Activated CD4-positive, CD25-positive, alpha-beta regulatory T cell (primary cell): ENCODE measurements at places on chromosomes 1 and 21.

- DNase-seq: no peak
These were observed 57.0 kb downstream of the WARS2 start for GRCh38 chr1:119083479-119083878.

DNA sequence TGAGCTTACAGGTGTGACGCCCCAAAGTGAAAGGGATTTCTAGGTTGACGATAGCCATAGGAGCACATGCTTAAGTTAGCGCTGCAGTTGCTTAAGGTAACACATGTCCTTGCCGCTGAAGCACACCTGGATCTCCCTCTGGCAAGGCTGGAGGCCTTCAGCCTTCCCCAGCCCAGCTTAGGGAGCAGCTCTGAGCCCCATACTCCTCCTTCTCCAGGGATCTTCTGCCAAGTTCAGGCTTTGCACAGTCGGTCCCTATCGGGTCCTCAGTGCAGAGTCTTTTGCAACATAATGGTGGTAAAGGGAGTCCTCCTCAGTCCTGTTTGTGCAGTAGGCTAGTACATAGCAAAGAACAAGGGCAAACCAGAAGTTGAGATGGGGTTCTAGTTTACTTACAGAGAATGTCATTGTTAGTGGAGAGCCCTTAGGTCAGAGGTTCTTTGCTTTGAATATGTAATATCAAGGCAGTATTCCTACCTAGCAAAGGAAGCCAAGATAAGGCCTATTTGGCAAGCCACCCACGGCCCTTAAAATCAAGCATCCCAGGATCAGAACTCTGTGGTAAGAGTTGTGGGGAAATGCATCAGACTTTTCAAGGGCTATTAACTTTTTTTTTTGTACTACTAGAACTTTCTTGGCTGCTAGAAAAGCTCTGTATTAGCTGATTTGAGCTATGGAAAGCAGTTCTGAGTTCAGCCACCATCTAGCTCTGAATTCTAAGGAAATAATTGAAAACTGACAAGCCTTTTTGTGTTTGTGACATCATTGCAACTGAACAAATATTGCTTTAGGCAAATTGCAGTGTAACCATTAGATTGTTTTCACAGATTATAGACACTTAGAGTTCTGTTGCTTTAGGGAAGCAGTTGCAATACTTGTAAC lies 1.4 kb downstream of the EVA1C start:
- no peak for DNase-seq

- no peak for DNase-seq
These were observed 59.6 kb downstream of the HUNK start for GRCh38 chr21:31932470-31932764.

DNA sequence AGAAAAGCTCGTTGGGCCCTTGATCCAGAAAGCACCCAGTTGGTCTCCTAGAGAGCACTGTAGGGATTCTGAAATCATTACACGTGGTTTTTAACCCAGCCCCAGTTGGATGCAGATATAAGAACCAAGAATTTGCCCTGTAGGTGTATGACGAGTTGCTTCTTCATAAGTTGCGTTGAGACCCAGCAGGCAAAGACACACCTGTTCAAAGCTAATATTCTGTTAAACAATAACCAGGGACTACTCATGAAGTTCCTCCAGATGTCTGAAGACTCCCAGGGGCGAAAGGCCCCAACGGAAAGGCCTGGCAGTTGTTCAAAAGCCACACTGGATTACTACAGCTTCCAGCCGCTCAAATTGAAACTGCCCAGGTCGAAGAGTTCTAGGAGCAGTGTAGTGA lies 88.6 kb upstream of the HNRNPU start:
- no peak for DNase-seq

- DNase-seq: no peak
These were observed 176.2 kb downstream of the PCP4 start for GRCh38 chr21:40043423-40043822.

DNA sequence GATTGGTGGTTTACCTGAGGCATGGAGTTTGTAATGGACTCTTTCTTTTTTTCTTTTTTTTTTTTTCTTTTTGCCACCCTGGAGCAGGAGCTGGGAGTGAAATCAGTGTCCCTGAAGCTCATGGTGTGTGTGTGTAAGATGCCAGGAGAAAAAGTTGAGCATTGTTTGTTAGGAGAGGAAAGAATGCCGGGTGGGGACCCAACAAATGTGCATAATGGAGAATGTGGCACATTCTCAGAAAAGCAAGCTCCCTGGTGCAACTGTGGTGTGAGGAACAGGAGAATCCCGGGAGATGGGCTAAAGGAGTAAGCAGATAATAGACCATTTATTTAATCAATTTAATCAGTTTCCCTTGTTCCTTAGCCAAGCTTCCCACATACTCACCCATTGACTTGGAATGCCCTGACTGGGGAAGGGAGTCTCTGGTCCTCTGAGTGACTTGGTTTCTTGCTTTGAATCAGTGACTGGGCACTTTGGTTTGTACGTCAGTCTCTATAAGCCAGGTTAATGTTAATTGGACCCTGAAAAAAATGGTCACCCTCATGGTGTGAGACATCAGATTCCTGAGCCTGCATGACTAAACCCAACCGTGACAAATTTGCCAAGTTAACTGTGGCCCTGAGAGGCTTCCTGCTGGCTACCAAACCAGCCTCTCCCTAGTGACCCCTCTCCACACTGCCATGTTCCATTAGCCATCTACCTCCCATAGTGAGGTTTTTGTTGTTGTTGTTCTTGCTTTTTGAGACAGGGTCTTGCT lies 43.9 kb upstream of the ITPKB start:
- no peak for DNase-seq

DNA sequence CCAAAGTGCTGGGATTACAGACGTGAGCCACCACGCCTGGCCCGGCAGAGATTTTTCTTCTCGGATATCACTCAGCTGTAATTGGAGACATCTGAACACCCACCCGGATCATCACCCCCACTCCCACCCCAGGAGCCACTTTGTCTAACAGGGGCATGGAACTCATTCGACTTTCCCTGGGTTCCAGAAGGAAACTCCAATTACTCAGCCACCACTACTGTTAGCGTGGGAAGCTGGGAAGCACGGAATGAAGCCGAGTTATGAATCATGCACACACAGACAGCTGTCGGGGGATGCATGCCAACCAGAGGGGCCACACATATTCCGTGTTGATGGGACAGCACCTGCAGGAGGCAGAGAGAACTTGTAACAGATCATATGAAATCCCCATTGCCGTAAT lies 85.2 kb downstream of the HLCS start:
- no peak for DNase-seq

GRCh38 chr21:34574601-34575529 lies 40.0 kb downstream of the RCAN1 start:
- no peak for DNase-seq

DNA sequence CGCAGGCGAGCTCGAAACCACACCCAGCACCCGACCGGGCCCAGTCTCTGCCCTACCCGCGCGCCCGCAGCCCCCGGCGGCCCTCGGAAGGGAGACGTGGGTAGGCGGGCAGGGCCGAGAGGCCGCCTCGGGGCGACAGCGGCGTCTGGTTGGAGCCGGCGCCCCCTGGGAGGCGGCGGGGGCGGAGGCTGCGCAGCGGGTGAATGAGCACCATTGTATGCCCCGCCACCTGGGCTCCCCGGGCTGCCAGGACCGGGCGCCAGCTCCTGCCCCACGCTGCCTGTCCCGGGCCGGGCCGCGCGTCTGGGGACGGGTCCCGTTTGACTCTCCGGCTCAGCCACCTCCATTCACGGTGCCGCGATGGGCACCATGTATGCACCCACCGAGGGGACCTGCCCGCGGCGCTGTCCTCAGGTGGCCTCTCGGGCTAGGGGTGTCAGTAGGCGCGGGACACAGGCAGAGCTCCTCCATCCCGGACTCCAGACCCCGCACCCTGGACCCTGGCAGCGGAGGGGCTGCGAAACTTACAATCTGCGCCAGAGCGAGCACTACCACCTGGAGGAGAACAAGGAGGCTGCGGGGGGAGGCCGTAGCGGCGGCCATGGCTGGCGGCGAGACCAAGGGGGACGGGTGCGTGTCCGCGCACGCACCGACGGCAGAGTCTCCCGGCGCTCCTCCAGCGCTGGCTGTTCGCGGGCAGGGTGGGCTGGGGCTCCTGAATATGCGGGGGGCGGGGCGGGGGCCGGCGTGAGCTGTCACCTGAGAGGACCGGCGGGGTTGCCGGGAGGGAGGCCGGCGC lies at the start of gene COL9A2:
COL9A2 (minus strand) TSS at position 692 of the 799 bp plus-strand sequence; CDS start at position 603, 89 bp downstream.
- DNase-seq: peak; percentile 17

GRCh38 chr1:107526524-107527198 lies 385.8 kb downstream of the NTNG1 start:
- no peak for DNase-seq

GRCh38 chr1:206467915-206468314 lies 2.4 kb upstream of the IKBKE start:
- DNase-seq: no peak

DNA sequence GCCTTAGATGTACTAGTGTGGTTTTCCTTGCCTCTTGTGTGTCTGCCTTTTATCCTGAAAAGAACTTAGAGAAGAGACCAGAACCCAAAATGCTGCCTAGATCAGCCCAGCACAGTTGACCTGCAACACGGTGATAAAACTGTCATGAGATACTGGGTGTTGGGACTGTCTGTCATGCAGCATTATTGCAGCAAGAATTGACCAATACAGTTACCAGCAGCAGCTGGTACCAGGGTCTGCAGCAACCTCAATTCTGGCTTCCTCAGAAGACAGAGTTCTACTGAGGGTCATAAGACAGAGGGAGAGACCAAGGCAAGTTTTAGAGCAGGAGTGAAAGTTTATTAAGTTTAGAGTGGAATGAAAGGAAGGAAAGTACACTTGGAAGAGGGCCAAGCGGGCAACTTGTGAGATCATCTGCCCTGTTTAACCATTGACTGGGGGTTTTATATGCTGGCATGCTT lies 182.0 kb downstream of the DYRK1A start:
- no peak for DNase-seq

- no peak for DNase-seq
These were observed 178.1 kb upstream of the NFIA start for GRCh38 chr1:60904099-60904851.

DNA sequence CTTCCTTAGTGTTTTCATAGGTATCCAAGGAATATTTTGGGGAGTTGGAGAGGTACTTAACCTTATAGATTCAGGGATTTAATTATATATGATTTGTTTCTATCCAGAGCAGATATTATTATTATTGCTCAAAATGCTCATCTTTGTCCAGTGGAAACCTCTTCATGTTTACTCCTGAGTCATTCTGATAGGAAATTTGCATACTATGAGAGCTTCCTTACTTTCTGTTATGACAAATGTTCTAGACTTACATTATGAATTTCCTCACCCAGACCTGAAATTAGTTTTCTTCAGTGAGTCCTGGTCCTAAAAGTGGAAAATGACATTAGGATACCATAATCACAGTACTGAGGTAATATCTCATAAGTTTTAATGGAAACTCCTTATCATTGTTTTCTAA lies 57.5 kb upstream of the PLPPR5 start:
- DNase-seq: no peak
